Hematopoietic multipotent progenitor cell treated with erythropoietin and hydrocortisone succinate and interleukin-3 and kit ligand, for 4 days (in vitro differentiated cells): ENCODE measurements at places on chromosomes 3 and 15.

DNA sequence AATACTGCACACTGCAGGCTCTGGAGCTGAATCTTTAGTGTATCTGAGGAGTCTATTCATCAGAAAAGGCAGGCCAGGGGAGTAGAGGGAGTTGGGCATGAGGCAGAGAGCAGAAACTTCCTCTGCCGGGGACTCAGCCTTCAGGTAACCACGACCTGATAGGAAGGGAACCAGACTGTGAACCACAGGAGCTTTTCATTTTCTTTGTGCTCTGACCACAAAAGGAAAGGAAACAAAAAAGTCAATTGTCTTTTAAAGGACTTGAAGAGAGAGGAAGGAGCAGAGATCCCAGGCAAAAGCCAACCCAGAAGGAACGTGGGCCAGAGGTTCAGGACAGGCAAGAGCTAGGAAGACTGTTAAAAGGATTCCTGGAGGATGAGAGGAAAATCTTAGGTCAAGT, 573.3 kb downstream of the EPHB1 start:
- no peak for DNase-seq

DNA sequence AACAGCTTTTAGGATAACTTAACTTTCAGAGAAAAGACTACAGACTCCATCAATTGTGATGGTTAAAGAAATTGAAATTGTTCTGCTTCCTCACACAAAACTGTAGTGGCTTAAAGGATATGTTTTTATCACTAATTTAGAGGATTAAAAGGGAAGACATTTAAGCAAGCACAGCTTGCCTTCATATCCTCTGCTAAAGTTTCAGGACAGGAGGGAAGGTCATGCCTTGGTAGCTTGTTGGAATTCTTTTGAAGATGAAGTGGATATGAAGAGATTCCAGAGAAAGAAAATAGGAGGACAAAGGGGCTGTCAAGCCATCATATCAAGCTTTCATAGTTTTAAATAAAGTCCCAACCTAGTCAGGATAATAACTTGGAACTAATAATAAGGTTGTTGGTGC, 33.1 kb downstream of the CCDC80 start:
- no peak for DNase-seq

DNA sequence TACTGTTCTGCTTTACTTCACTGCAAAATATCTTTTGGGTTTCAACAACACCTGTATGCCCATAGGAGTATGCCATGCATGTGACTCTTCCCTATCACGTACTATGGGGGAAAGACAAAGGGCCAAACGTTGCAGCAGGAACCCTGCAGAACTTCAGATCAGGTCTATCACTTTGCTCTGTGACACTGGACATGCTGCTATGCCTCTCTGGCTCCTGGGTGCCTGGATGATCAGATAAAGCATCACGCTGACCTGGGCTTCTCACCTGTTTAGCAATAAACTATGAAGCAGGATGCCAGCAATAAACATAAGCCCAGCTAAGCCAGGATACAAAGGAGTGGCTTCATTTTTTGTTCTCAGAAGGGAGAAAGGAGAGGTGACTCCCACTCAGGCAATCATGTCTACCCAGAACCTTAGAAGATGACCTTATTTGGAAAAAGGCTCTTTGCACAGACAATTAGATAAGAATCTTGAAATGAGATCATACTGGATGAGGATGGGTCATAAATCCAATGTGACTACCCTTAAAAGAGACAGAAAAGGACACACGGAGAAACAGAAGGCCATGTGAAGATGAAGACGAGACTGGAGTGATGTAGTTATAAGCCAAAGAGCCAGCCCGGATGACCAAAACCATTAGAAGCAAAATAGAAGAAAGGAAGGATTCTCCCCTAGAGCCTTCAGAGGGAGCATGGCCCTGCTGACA, 19.3 kb downstream of the POMGNT2 start:
- DNase-seq = no peak

GRCh38 chr3:138949445-138950005, 2.5 kb downstream of the FOXL2NB start:
- no peak for DNase-seq

DNA sequence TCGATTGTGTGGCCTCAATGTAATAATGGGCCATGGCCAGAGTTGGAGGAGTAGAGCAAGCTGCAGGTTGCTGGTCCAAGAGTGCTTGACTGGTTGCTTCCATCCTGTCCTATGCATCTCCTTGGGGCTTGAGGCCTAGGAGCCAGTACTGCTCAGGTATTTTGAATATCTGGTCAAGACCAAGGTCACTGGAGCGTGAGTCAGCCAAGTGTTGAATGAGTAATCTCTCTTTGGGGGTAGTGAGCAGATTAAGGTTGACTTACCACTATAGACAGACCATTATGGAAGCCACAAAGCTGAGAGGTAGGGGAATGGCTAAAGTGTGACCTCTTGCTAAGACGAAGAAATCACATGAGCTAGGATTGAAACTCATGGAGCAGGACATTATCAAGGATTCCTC, 9.4 kb upstream of the PARP6 start:
- DNase-seq = no peak
